Osteocyte (in vitro differentiated cells): ENCODE measurements at places on chromosomes 7 and 10. TPM values are rescaled to one million over a fixed set of nuclear protein-coding genes. Genes with fewer than 3 reads are reported as not detected.
A peak's percentile ranks its signal among the peaks of the same experiment; 100 is the strongest.

GRCh38 chr10:126133906-126134656 is 237.7 kb downstream of the FANK1 start:
- DNase-seq, result no peak
- peaks cover 10% of the 10 kb centered on the region for H3K4me1 ChIP-seq
- H3K36me3 ChIP-seq, result peaks cover 5% of the 10 kb centered on the region
- H3K4me3 ChIP-seq, result no peak overlapping the region
- H3K27me3 ChIP-seq, result no peaks in the 10 kb centered on the region

- H3K36me3 ChIP-seq, result no peaks in the 10 kb centered on the region
- no peaks in the 10 kb centered on the region for H3K27me3 ChIP-seq
- H3K4me3 ChIP-seq, result peak overlapping the region; percentile 66
Measured at GRCh38 chr7:7969306-7970236, 975 bp downstream of the GLCCI1 start.

GRCh38 chr7:31432176-31432575 is 81.7 kb upstream of the ITPRID1 start:
- H3K27ac ChIP-seq, result no peak overlapping the region
- no peaks in the 10 kb centered on the region for H3K36me3 ChIP-seq
- no peak for DNase-seq

DNA sequence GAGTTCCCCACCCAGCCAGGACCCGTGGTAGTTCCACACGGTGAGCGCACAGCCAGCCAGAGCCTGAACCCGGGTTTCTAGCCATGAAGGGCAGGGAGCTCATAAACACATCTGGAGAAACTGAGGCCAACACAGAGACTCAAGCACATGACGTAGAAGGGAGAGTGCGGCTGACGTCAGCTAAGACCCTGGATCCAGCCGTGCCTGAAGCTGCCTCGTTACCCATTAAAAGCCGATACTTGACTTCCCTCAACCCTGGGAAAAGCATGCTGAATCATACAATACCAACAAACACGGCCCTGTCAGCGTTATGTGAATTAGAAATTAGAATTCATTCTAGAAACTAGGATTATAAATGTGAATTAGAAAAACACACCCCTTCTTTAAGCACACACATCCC is 65.2 kb upstream of the PDGFA start:
- no peak for DNase-seq
- H3K4me3 ChIP-seq, result no peak overlapping the region
- H3K36me3 ChIP-seq, result peaks cover 2% of the 10 kb centered on the region
- no peaks in the 10 kb centered on the region for H3K27me3 ChIP-seq
- H3K27ac ChIP-seq, result no peak overlapping the region
- peaks cover 28% of the 10 kb centered on the region for H3K4me1 ChIP-seq

- no peaks in the 10 kb centered on the region for H3K36me3 ChIP-seq
- H3K4me1 ChIP-seq, result peaks cover 2% of the 10 kb centered on the region
- H3K27me3 ChIP-seq, result peaks cover 34% of the 10 kb centered on the region
Measured at GRCh38 chr10:15898046-15898445, 37.7 kb upstream of the MINDY3 start.

GRCh38 chr7:121099572-121099971 is 111.1 kb downstream of the CPED1 start:
- no peaks in the 10 kb centered on the region for H3K27me3 ChIP-seq
- peaks cover 6% of the 10 kb centered on the region for H3K36me3 ChIP-seq
- no peak overlapping the region for H3K4me3 ChIP-seq
- no peaks in the 10 kb centered on the region for H3K4me1 ChIP-seq
- DNase-seq, result no peak
- no peak overlapping the region for H3K27ac ChIP-seq

DNA sequence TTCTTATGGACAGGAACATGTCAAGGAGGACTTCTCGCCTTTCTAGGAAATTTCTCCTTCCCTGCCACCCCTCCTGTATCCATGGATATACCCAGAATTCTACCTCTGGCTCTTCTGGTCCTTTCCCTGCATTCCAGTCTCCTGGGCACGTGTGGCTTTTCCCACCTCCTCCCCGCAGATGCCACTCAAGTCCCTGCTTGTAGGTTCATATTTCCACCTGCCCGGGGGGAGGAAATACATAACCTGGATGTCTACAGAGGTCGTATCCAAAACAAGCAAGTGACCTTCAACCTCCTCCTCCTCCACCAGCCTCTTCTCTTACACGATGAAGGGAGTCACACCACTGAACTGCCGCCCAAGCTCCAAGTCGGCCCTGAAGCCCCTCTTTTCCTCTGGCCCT is 20.7 kb downstream of the FGFR2 start:
- H3K4me1 ChIP-seq, result peaks cover 14% of the 10 kb centered on the region
- no peaks in the 10 kb centered on the region for H3K36me3 ChIP-seq
- H3K27ac ChIP-seq, result no peak overlapping the region
- no peak for DNase-seq
- no peaks in the 10 kb centered on the region for H3K27me3 ChIP-seq

GRCh38 chr7:158454631-158455030 is 133.0 kb downstream of the PTPRN2 start:
- no peak overlapping the region for H3K27ac ChIP-seq
- H3K4me3 ChIP-seq, result no peak overlapping the region
- no peaks in the 10 kb centered on the region for H3K36me3 ChIP-seq
- H3K27me3 ChIP-seq, result no peaks in the 10 kb centered on the region

ANKRD1 gene
- total RNA-seq, result 4.9 and 5.8 TPM in 2 replicates

DNA sequence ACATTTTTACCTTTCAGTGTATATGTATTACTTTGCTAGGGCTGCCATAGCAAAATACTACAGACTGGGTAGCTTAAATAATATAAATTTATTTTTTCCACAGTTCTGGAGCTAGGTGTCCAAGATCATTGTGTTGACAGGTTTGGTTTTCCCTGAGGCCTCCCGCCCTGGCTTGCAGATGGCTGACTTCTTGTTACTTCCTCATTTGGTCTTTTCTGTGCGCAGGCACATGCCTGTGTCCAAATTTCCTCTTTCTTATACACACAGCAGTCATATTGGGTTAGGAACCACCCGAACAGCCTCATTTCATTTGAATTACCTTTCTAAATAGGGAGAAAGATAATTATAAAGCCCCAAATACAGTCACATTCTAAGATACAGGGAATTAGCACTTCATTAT is 521.6 kb upstream of the SORCS1 start:
- no peaks in the 10 kb centered on the region for H3K4me1 ChIP-seq
- no peak for DNase-seq
- H3K27me3 ChIP-seq, result no peaks in the 10 kb centered on the region
- H3K36me3 ChIP-seq, result no peaks in the 10 kb centered on the region
- H3K4me3 ChIP-seq, result no peak overlapping the region

CTAGE8 gene
- total RNA-seq, result 0.97 TPM in 1 of 2 replicates, not detected in the other
